ENCODE measurements at places on chromosomes 16 and 17.

DNA sequence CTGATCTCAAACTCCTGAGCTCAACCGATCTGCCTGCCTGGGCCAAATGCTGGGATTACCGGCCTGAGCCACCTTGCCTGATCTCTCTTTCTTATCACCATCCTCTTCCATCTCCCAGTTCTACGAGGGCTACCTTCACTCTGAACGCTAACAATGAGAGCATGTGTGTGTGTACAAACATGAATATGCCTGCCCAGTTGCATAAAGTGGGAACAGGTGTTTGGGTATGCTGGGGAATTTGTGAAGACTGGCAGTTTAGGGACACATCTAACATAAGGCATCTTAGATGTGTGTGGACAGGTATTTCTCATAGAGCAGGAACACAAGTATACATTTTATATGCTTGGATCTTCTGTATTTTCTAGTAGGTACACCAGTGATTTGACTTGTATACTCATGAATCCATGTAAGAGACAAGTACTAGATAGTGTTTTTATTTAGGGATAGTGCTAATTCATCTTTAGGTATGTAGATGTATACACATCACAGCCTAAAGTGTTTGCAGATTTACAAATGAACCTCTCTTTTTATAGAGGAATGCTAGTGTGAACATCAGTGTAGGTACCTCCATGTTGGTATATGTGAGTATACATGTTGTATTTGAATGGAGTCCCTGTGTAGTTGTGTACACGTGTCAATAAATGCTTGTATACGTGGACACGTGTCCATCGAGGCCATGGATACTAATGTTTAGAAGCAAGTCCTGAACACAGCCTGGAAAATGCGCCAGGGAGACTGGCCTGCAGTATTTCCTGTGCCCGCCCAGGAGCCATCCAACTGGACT, 1.2 kb upstream of the DLX4 start:
- DNase-seq: no peak

GRCh38 chr17:59470624-59471297, 94.6 kb upstream of the DHX40 start:
- no peak for DNase-seq

DNA sequence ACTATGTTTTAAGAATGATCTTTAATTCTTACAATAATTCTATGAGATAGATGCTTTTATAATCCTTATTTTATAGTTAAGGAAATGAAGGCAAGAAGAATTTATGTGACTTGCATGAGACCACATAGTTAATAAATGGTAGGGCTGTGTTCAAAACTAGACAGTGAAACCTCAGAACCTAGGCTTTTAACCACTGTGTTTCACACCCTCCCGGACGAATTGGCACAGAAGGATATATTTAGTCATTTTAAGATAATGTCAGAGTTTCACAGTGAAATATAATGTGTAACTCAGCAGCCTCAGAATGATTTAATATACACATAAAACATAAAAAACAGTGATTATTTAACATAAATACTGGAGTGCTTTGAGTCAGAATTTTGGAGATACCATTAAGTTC, 57.0 kb downstream of the NSRP1 start:
- DNase-seq: no peak

- peak; percentile 91 for DNase-seq
Observed at GRCh38 chr17:57396511-57396921, 140.2 kb downstream of the MSI2 start.

DNA sequence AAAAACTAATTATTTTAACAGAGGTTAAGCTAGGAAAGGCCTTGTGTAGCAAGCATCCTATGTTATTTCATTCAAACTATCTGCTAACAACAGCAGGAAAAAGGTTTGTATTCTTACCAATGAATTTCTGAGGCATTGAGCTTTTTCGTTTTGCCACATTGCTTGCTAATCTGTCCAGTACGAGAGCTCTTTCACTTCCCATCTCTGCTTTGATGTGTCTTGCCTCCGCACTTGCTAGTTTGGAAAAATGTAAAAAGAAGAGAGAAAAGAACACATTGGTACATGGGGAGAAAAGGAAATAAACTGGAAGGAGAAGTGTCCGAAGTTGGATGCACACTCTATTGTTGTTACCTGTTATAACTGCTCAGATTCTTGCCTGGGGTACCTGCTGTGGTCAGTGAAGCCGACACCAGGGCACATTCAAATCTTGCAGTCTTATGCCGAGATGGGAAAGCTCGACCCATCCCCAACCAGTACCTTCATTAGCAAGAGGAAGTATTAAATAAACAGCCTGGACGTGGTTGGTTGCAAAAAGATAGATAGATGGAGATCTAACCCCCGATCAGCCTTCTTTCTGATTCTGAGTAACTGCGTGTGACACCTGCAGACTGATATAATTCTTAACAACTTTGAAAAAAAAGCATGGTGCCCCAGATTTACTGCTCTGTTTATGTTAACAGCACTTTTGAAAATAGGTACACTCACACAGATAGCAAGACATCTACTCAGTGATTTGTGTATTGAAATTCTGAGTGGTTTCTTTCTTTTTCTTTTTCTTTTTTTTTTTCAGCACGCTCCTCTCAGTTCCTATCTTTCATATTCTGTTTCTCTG, 40.0 kb downstream of the GRB7 start:
- DNase-seq: no peak

DNA sequence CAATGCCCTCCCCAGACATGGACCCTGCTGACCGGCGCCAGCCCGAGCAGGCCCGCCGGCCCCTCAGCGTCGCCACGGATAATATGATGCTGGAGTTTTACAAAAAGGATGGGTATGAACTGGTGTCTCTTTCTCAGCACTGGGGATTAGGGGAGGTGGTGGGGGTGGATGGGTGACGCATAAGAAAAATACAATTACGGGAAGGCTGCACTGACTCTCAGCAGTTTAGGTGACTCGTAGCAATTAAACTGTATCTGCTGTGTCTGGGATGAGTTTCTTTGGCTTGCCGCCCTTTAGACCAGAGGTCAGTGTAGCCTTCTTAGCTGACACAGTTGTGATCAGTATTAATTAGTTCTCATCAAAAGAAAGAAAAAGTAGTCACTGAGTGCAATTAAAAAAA, 59.0 kb downstream of the ELAC2 start:
- no peak for DNase-seq

GRCh38 chr16:80671281-80671849, 130.6 kb downstream of the DYNLRB2 start:
- no peak for DNase-seq

DNA sequence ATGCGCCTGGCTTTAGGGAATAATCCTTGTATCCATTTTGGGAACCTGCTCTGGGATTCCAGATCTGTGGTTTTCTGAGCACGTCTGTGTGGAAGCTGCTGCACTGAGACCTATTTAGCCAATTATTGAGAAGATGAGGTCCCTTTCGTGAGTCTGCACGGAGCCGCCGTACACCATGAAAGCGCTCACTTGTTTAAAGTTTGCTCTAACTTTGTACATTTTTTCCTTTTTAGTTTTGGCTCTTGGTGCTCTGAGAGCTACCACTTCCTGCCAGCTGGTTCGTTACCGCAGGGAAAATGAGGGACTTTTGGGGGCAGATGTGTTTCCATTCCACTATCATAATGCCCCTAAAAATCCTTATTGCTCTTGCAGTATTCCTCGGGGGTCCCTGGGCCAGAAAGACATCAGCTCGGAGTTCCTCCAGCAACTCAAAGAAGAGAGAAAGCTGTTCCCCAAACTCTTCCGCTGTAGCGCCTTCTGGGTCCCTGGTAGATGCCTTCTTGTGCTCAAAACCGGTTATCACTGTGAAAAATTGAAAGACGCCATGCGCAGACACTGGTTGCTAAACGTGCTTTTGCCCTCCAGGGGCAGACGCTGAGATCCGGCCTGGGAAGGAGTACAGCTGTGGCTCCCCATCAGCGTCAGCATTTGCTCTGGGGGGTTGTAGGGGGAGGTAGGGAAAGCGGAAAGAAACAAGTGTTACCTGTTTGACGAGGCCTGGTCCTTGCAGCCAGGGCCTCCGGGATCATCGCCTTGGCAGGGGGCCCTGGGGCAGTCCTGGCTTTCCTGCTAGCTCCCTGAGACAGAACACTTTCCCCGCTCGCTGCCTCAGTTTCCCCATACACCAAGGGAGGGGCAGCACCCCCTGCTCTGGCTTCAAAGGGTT, 238.1 kb downstream of the MRTFB start:
- DNase-seq: no peak

DNA sequence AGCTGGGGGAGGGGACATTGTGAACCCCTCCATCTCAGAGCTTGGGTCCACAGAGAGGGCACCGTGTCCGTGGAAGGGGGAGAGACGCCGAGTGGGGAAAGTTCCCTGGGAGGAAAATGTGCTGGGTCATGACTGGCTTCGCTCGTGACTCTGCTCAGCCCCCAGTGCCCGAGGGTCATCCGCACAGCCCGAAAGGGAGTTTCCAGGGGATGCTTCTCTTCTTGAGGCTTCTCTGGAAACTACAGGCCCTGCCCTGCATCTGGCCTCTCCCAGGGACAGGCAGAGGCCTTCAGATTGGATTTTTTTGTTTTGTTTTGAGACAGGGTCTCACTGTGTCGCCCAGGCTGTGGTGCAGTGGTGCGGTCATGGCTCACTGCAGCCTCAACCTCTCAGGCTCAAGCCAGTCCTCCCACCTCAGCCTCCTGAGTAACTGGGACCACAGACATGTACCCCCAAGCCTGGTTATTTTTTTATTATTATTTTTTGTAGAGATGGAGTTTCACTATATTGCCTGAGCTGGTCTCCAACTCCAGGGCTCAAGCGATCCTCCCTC, 9.8 kb upstream of the GSE1 start:
- DNase-seq: no peak

- DNase-seq: no peak
Observed at GRCh38 chr16:5045499-5046115, 11.9 kb upstream of the NAGPA start.

- DNase-seq: no peak
Observed at GRCh38 chr17:68423251-68423650, 34.0 kb downstream of the WIPI1 start.

GRCh38 chr17:39404542-39405378, 3.3 kb upstream of the FBXL20 start:
- DNase-seq: no peak

GRCh38 chr17:62704381-62704971, 77.0 kb downstream of the MRC2 start:
- DNase-seq: peak; percentile 50

GRCh38 chr16:29825145-29826044, 5.1 kb downstream of the MVP start:
- no peak for DNase-seq

GRCh38 chr17:19933221-19933620, 44.4 kb downstream of the AKAP10 start:
- no peak for DNase-seq

- no peak for DNase-seq
Observed at GRCh38 chr16:89401641-89402445, 88.5 kb downstream of the ANKRD11 start.

- no peak for DNase-seq
Observed at GRCh38 chr17:38628441-38628840, 22.7 kb upstream of the SRCIN1 start.

- no peak for DNase-seq
Observed at GRCh38 chr16:72876221-72876620, 171.7 kb downstream of the ZFHX3 start.

DNA sequence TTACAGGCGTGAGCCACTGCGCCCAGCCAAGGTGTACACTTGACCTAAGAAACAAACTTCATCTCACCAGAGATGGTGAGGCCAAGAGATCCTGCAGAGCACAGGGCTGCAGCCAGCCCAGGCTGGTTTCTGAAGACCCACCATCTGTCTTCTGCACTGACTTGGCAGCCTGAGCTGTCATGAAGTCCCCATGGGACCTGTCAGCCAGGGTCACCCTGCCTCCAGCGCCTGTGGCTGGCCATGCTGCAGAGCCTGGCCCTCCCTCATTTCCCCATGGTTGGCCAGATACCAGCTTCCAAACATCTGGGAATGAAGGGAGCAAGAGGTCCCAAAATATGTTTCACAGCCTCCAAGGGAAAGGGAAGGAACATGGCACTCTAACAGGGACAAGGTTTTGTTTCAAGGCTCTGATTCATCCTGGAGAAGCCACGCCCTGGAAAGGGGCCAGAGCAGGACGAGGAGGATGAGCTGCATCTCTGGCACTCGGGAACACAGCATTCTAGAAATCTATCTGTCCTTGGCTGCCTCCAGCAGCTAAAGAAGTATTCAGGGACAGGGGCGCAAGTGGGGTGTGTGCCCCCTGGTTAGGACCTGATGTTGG, 45.3 kb downstream of the DDX19A start:
- no peak for DNase-seq

DNA sequence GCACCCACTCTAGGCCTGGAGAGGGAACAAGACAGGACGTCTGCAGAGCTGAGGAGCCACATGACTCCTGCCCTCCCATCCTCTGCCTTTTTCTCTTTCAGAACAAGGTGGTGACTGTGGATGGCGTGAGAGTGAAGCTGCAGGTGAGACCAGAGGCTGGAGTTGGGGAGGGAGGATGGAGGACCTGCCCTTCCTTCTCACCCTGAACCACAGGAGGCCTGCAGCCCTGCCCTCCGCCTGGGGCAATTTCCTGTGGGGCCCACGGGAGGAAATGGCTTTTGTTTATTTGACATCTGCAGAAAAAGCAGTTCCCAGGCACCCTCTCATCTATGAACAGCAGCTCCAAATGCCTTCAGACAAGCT, 5.1 kb downstream of the RAB37 start:
- DNase-seq: peak; percentile 25

DNA sequence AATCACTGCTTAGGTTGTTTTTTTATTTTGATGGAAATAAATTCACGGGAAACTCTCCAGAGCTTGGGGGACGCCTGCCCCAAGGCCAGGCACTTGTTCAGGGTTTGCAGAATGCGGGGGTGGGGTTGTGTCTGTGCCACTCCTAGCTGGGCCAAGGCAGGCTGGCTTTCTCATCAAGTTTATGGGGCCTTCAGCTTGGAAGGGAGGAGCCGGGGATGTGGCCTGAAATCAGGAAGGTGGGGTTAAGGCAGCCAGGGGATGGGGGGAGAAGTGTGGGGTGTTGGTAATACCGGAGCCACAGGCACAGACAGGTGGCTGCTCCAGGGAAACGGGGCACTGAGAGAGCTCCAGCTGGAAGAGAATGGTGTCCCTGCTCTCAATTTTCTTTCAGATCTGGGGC, 1.7 kb upstream of the CHAD start:
- no peak for DNase-seq

- DNase-seq: no peak
Observed at GRCh38 chr17:83005639-83006038, 73.8 kb upstream of the METRNL start.

- DNase-seq: no peak
Observed at GRCh38 chr17:8371786-8372185, 4.7 kb downstream of the KRABD2 start.

- peak; percentile 72 for DNase-seq
Observed at GRCh38 chr17:67602974-67603373, 114.8 kb upstream of the NOL11 start.

DNA sequence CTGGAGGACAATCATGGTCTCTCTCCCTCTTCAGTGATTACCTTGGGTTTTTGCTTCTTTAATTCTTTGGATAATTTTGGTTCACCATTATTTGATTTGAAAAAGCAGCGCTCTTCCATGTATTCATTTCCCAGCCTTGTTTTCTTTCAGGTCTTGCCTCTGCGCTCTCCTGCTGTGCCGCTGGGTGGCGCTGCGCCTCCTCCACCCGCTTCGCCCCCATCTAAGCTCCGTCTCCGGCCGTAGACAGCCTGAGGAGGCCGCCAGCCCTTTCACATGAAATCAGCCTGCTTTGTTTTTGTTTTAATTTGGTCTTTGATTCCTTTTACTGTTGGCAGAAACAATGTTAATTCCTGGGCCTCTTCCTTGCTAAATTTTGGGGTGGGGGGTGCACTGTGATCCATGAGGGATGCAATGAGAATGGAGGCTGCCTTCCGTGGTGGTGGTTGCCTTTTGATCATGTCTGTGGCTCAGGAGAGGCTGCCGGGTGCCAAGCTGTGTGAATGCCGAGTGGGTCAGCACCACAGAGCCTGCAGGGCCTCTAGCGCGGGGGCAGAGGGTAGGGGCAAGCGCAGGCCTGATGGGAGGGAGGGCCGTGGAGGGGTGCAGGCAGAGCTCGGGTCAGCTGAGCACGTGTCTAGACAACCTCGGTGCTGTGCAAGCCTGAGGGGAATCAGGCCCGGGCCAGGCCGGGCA, 64.1 kb downstream of the PLD6 start:
- no peak for DNase-seq

Measured in NCI-H2081 (cell line).